ENCODE measurements at places on chromosomes 7 and 10. TPM values are rescaled to one million over a fixed set of nuclear protein-coding genes. Genes with fewer than 3 reads are reported as not detected.

PARD3 gene
- polyA plus RNA-seq = 0.16 TPM

SPAG6 gene
- not detected for polyA plus RNA-seq

FAM221A gene
- polyA plus RNA-seq = 4.8 TPM

SFRP4 gene
- not detected for polyA plus RNA-seq

DYNC1I1 gene
- polyA plus RNA-seq = not detected

ZNF775 gene
- polyA plus RNA-seq = 3.0 TPM

SNX10 gene
- 169 TPM for polyA plus RNA-seq

TBX20 gene
- not detected for polyA plus RNA-seq

CUZD1 gene
- not detected for polyA plus RNA-seq

RET gene
- not detected for polyA plus RNA-seq

GRCh38 chr10:22251751-22252223 is 34.0 kb upstream of the EBLN1 start:
- DNase-seq = peak; percentile 79

GRCh38 chr10:117499248-117500105 is 43.1 kb upstream of the EMX2 start:
- DNase-seq = no peak

GRCh38 chr7:18667466-18667865 is 171.9 kb downstream of the HDAC9 start:
- no peak for DNase-seq

- DNase-seq = no peak
Observed at GRCh38 chr7:15128716-15129115, 226.2 kb upstream of the DGKB start.

DNA sequence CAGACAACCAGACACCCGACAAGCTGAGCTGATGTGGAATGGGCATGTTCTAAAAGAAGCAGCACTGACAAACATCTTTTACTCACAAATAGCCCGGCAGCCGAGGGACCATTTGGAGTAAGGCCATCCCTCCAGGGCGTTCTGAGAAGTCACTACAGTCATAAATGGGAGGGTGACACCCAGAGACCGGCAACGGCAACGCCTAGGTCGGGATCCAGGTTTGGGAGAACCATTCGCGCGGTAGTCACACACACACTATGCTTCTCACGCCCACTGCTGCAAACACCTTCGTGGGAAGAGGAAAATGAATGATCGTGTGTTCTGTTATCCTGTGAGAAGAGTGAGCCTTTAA is 9.8 kb downstream of the TNS3 start:
- no peak for DNase-seq

- DNase-seq = peak; percentile 83
Observed at GRCh38 chr10:96651998-96652431, 65.2 kb upstream of the TM9SF3 start.

- no peak for DNase-seq
Observed at GRCh38 chr7:31935124-31936054, 134.8 kb downstream of the PDE1C start.

- DNase-seq = no peak
Observed at GRCh38 chr7:303425-303824, 13.5 kb downstream of the FOXL3 start.

DNA sequence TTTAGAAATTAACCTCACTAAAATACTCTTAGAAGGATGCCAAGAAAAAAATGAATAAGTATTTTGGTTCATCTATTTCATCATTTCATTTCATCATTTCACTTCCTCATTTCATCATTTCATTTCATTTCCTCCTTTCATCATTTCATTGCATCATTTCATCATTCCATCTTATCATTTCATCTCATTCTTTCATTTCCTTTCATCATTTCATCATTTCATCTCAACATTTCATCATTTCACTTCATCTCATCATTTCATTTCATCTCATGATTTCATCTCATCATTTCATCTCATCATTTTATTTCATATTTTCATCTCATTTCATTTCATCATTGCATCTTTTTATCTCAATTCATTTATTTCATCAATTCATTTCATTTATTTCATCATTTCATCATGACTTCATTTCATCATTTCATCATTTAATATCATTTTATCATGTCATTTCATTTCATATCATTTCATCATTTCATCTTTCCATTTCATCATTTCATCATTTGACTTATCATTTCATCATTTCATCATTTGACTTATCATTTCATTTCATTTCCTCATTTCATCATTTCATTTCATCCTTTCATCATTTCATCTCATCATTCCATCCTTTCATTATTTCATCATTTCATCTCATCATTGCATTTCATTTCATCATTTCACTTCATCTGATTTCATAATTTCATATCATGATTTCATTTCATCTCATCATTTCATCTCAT is 129.9 kb downstream of the ZNF92 start:
- no peak for DNase-seq

DNA sequence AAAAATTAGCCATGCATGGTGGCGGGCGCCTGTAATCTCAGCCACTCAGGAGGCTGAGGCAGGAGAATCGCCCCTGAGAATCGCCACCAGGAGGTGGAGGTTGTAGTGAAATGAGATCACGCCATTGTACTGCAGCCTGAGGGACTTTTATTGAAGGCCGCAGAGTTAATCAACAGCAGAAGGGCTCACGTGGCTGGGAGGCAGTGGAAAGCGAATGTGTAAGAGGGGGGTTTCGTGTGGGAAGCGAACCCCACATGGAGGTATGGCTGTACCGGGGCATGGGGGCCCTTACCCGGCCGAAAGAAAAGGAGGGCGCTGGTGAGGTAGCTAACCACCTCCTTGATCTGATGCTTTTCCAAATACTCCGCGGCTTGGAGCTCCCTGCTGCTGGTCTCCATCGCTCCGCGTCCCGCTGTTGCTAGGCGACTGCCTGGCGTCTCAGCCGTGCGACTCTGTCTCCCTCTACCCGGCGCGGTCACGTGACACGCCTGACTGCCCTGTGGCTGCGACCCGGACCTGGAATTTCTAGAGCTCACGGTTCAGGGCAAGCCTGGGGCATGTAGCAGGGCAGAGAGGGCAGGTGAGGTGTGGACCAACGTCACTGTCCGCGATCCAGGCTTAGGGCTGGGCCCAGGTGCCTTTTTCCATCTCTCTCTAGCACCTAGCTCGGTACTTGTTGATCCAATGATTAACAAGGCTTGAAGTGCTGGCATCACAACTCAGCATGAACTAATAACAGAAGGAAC is at the start of gene EFCAB10:
TSS of gene EFCAB10 (minus strand) at position 428 of the 746 bp plus-strand sequence. CDS start at position 398, 30 bp downstream.
- DNase-seq = peak; percentile 17

GRCh38 chr10:72764151-72764550 is 72.2 kb downstream of the MCU start:
- no peak for DNase-seq

DNA sequence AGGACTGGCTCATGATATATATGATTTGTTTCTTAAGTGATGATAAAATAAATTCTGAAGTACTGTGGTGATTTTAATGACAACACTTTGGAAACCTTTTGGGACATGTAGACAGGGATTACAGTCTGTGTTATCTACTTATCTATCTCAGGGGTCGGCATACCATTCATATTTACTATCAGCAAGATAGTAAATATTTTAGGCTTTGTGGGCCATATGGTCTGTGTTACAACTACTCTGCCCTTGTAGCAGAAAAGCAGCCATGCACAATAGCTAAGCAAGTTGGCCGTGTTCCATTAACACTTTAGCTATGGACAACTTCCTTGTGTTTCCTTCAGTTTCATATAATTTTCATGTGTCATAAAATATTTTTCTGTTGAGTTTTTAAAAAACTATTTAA is 97.8 kb upstream of the PRPS1L1 start:
- no peak for DNase-seq

DNA sequence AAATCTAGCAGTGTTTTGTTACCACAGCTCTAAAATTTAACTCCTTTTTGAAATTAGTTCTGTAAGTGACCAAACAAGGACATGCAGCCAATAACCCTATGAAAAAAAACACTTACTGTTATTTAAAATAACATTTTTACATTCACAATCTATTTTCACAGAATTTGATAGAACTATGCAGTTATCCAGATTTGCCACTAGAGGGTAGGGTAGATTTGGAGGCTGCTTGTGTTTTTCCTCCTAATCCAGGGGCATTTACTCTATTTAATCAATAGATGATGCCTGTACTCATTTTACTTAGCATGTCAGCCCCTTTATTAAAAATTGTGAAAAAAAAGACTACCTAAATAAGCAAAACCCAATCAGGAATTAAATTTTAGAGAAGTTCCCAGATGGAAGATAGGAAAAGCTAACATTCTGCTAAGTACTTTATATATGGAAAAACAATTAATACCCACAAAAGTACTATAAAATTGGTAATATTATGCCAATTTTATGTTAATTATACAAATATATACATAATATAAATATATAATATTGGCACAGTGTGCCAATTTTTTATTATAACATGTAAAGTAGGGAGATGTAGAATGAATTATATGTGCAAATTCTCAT is 18.1 kb upstream of the LIPK start:
- DNase-seq = no peak

DNA sequence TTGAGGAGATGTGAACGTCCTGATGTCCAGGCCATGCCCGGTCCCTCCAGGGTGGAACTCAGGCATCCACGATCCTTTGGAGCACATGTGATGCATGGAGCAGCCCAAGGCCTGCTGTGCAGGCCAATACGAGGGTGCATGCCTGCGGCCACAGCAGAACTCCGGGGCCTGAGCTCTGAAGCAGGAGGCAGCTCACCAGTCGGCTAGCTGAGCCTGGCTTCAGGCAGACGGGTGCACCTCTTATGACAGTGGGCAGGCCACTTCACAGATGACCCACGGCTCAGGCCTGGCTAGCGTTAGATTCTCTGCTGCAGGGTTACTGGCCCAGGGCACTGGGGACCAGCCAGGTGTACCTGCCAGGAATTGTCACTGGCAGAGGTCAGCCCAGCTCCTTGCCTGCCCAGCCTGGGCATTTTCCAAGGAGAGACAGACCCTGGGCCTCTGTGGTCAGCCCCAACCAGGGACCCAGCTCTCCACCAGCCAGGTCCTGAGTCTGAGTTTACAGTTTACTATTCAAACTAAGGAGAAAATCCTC is 29.6 kb upstream of the INPP5A start:
- no peak for DNase-seq

- DNase-seq = no peak
Observed at GRCh38 chr7:5769571-5769970, 11.9 kb downstream of the RNF216 start.

- no peak for DNase-seq
Observed at GRCh38 chr10:16835228-16835627, 18.0 kb upstream of the RSU1 start.
